Stimulated activated CD8-positive, alpha-beta memory T cell treated with anti-CD3 and anti-CD28 coated beads, Interleukin-4, amount 100 ng/mL, for 1 hour (primary cell): ENCODE measurements at places on chromosomes 16 and 17.

- no peak for DNase-seq
Observed at GRCh38 chr16:3007059-3007956, 5.4 kb upstream of the CLDN9 start.

- no peak for DNase-seq
Observed at GRCh38 chr16:7278636-7279035, 54.0 kb upstream of the RBFOX1 start.

- DNase-seq = no peak
Observed at GRCh38 chr16:26963109-26963508, 103.6 kb upstream of the C16orf82 start.

- DNase-seq = no peak
Observed at GRCh38 chr17:28161311-28161710, 118.8 kb downstream of the NLK start.

DNA sequence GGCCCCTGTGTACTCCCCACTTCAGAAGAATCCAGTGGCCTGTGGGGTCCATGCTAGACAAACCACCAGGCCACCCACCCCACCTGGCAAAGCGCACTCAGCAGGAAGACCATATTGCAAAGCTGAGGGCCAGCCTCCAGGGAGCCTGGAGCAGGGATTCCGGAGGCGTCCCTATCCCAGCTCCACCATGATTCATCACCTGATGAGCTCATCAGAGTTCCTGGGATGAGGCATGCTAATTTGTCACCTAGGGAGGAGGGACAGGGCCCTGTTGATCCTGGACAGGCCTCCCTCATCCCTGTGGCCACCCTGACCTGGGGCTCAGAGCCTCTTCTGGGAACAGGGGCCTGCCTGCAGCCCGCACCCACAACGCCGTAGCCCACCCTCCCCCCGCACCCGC is 131.6 kb upstream of the PLCG2 start:
- no peak for DNase-seq

GRCh38 chr16:10824111-10824893 is 5.7 kb upstream of the TVP23A start:
- DNase-seq = no peak

GRCh38 chr16:66159987-66160386 is 206.5 kb upstream of the CDH5 start:
- DNase-seq = no peak

DNA sequence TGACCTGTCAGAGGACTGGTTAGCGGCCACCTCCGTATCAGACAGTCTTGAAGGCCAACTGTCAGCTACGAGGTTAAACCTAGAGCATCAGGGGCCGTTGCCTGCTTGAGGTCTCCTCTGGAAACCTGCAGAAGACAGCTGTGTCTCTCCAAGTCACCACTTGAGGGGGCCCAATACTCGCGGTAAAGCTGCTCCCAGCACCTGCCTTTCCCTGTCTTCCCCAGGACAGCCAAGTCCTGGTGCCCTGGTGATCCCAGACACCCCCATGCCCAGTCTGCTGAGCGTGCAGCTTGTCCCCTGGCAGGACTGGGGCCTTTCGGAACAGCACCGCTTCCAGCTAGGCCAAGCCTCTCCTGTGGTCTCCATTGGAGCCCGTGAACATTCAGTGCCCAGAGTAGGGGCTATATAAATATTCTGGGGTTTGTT is 80.1 kb downstream of the DNAH17 start:
- no peak for DNase-seq

DNA sequence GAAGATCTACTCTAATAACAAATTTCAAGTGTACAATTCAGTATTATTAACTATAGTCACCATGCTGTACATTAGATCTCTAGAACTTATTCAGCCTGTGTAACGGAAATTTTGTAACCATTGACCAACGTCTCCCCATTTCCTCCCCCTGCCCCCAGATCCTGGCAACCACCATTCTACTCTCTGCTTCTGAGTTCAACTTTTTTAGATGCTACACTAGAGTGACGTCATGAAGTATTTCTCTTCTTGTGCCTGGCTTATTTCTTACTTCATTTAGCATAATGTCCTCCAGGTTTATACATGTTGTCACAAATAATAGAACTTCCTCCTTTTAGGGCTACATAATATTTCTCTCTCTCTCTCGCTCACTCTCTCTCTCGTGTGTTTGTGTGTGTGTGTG is 157.5 kb downstream of the ANKFN1 start:
- DNase-seq = no peak

- no peak for DNase-seq
Observed at GRCh38 chr16:65229191-65229662, 107.4 kb upstream of the CDH11 start.
